ENCODE measurements at places on chromosomes 5 and 9. TPM values are rescaled to one million over a fixed set of nuclear protein-coding genes. Genes with fewer than 3 reads are reported as not detected.

The NUTM2G gene
- polyA plus RNA-seq, result not detected

The DOCK8 gene
- polyA plus RNA-seq, result not detected

The NCS1 gene
- 25.8 TPM for polyA plus RNA-seq

The PKD2L2 gene
- polyA plus RNA-seq, result not detected

The TPPP gene
- 2.4 TPM for polyA plus RNA-seq

The PSD2 gene
- polyA plus RNA-seq, result 243 TPM

Measured in Purkinje cell (primary cell).